HL-60 (cell line): ENCODE measurements at places on chromosomes 6 and 20.
A peak's percentile ranks its signal among the peaks of the same experiment; 100 is the strongest.

GRCh38 chr6:2810092-2810671 lies 31.5 kb downstream of the SERPINB1 start:
- DNase-seq = no peak

DNA sequence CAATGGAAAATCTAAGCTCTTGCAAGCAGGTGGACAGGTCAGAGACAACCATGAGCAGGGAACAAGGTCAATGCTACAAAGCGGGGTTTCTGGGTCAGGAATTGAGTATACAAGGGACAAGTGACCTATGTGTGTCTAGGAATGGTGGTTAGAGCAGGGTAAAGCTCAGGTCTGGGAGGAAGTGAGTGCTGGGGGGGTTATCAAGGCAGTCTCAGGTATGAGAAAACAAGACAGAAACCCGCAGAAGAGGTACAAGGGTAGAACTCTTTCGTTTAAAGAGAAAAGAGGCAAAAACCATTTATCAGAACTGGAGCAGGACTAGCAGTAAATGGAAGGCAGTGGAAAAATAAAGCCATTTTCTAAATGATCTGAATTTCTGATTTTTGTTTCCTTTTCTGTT lies 298.4 kb downstream of the ALDH8A1 start:
- no peak for DNase-seq

DNA sequence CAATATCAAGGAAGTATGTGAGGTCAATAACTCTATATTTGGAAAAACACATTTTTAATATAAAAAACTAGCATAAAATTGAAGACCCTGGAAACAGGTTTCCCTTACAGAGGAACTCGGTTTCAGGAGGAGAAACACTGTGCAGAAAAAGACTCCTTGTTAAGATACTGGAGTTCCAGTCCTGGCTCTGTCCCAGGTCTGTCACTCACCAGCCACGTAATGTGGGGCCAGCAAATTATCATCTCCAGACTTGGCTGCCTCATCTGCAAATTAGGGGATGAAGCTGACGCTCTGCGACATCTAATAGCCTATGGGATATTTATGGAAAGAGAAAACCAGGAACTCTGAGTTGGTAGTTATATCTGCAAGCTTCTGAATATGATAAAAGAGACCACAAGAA lies 702.7 kb downstream of the EPHA7 start:
- no peak for DNase-seq

GRCh38 chr6:139395891-139396301 lies 21.4 kb upstream of the CITED2 start:
- DNase-seq = no peak

- DNase-seq = no peak
These were observed 1.5 kb upstream of the TUBB2B start for GRCh38 chr6:3228771-3229565.

DNA sequence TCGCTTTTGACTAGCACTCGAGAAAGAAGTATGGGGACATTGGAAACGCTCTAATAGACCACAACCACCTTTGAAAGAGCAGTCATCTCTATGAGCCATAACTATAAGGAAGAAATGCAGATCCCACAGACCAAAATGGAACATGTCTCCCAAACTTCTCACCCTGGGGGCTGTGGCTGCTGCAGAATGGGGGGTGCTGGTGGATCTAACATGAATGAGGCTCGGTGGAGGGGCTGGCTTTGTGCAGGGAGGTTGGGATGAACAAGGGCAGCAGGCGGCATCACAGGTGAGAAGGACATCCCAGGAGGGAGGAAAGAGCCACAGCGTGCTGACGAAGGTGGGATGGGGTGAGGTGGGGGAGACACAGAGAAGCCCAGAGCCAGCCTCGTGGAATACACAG lies 10.5 kb upstream of the CCR6 start:
- DNase-seq = no peak

GRCh38 chr6:71727632-71728294 lies 158.6 kb upstream of the RIMS1 start:
- DNase-seq = peak; percentile 24

GRCh38 chr6:16973545-16974386 lies 128.1 kb upstream of the STMND1 start:
- DNase-seq = peak; percentile 49

DNA sequence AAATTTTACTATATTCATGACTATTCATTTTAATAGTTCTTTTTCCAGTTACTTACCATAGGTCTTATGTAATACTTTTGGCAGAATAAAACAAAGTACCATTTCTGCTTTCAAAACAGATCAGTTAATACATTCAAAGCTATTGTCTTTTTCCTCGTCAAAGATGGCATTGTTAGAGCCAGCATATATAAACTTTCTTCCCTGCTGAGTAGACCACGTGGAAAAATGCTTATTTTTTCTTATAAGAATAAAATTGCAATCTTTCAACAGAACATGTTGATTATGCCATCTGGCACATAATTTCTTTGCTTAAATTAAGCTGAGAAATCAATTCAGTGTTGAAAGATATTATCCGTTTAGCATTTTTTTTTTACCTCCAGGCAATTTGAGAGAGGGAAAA lies 34.9 kb upstream of the EXOC2 start:
- no peak for DNase-seq

DNA sequence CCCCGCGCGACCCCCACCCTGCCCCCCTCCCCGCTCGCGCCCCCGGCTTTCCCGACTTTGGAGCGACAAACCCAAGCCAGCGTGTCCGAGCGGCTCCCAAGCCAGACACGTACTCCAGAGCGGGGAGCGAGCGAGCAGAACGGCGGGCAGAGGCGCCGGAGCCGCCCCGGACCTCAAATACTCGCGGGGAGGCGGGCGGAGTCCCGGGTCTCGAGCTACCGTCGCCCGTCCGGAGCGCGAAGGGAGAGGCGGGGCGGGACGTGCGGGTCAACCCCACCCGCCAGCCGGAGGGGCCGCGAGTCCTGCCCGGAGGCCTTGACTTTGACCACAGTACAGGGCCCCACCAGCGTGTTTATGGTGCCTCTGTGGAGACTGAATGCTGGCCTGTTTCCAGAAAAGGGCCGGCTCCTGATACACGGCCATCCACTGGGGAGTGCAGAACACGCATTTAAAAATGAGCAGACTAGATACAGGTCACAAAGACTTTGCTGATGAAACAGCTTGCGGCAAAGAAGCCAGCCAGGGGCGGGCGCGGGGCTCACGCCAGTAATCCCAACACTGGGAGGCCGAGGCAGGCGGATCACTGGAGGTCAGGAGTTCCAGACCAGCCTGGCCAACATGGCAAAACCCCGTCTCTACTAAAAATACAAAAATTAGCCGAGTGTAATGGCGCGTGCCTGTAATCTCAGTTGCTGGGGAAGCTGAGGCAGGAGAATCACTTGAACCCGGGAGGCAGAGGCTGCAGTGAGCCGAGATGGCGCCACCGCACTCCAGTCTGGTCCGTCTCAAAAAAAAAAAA lies at the start of gene SERPINB6:
SERPINB6 (minus strand) TSS at position 148 of the 799 bp plus-strand sequence. CDS start 12,235 bp downstream, outside the sequence.
- DNase-seq = peak; percentile 74

- no peak for DNase-seq
These were observed 22.2 kb upstream of the TXLNB start for GRCh38 chr6:139313784-139314545.

- no peak for DNase-seq
These were observed 81.8 kb upstream of the DST start for GRCh38 chr6:56724455-56724854.

GRCh38 chr6:115456848-115457247 lies 603.8 kb downstream of the FRK start:
- DNase-seq = no peak

GRCh38 chr6:72984981-72985665 lies 240.2 kb downstream of the KHDC1L start:
- no peak for DNase-seq

GRCh38 chr6:87136963-87137362 lies 18.4 kb upstream of the ZNF292 start:
- no peak for DNase-seq

DNA sequence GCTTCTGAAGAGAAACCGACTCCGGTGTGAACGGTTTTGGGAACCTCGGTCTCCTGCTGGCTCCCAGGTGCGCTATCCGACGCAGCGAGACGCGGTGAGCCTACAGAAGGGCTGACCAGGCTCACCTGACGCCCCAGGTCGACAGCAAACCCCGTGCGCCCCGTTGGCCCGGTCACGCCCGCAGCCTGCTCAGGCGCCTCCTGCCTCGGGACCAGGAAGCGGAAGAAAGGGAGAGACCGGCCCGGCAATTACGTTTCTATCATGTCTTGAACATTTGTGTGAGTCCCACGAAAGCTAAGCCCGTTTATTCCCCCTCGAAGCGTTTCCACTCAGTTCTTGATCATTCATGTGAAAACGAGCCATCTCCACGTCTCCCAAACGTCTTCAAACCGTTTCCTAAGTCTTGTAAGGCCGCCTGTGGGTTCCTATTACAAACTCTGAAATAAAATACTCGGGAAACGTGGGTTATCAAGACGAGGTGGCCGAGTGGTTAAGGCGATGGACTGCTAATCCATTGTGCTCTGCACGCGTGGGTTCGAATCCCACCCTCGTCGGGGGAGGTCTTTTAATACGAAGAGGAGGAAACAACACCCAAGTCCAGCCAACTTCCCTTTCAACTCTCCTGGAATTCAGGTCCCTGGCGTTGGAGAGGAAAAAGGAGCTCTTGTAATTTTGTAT lies 150.5 kb upstream of the PRSS16 start:
- no peak for DNase-seq

GRCh38 chr6:72758901-72759300 lies 137.0 kb downstream of the KCNQ5 start:
- DNase-seq = no peak

GRCh38 chr6:118930680-118931079 lies 4.3 kb downstream of the MCM9 start:
- no peak for DNase-seq

DNA sequence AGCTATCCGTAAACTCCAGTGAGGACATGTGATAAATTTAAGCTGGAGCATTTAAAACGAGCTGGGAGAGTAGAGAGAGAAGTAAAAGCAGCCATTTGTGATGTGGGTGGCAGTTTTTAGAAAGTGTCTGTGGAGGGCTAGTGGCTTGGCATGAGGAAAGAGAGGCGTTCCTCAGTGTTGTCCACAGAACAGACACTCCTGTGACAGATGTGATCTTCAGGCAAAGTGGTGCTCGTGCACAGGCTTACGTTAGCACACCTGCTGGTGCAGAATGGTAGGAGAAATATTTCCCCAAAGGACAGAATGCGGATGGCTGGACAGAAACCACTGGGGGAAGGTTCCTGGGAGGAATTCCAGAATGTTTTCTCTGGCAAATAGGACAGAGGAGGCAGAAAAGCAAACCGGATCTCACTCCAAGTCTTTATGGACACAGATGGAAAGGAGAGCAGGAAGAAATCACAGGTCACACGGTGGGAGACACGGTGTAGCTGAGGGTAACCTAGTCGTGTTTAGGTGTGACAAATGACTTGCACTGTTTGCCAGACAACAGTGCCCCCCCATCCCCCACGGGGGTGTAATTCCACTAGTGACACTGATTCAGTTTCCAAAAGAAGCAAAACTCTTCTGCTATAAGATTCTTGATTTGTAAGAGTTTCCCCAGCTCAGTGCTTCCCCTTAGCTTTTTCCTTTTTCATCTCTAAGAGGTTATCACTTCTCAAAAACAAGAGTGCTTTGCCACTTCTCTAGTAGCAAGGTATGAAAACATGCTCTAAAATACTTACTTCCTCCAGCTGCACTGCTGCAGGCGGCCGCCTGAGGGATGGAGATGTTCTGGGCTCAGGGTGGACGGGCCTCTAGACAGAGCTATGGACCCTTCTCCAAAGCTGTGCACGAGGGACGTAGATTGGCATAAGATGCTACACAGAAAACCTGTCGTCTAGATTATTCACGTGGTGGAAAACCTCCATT lies 293.2 kb downstream of the QKI start:
- no peak for DNase-seq

DNA sequence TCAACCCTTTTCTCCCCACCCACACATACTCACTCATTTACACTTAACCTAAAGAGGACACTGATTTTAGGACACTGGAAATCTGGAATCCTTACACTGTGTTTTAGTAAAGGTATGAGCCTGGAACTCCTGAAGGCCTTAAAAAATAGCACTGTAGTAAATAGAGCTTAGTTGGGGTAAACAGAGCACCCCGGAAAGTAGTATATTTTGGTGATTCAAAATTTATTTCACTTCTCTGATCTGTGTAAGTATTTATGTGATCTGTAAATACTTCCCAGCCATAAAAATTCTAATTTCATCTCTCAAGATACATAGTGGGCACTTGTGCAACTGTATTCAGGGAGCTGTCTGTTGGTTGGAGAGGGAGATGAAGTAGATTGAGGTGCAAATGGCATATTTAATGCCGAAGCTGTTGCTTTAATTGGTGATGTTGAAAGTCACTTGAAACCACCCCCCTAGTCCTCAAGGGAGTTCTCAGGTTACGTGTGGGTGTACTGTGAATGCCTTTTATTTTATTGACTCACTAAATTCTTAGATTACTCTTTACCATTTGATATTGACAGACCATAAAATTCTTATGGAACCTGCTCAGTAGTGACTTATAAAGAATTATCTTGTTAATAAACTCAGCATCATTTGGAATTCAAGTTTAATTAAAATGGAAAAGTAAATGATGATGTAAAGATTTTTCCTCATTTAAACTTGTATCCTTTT lies 154.9 kb downstream of the SOX4 start:
- no peak for DNase-seq

GRCh38 chr6:22249711-22250350 lies 47.0 kb downstream of the PRL start:
- DNase-seq = no peak

GRCh38 chr6:142013287-142013686 lies 119.4 kb upstream of the GJE1 start:
- no peak for DNase-seq

DNA sequence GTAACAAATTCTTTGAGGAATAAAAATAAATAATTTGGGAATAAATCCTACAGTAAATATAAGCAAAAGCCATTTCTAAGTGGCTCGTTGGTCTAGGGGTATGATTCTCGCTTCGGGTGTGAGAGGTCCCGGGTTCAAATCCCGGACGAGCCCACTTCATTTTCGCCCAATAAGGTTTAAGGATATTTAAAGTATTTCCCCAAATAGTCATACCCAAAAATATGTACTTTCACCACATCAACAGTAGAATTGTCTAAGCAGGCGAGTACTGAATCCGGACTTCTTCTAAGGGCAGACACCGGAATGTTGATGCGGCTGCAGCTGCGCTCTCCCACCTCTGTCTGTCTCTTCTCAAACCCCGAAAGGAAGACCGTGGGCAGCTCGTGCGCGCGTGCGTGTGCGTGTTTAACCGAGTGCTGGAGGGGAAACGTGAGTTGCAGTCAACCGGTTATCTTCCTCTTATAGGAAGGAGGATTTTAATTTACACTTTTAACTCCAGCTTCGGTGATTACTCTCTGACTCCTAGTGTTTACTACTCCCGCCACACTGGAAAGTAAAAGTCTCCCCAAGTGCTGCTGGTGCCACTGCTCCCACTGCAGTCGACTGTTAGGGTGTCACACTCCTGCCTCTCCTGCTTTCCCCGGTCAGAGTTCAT lies 155.7 kb upstream of the PRSS16 start:
- DNase-seq = peak; percentile 77

GRCh38 chr6:18207438-18207837 lies 52.2 kb downstream of the KDM1B start:
- no peak for DNase-seq

DNA sequence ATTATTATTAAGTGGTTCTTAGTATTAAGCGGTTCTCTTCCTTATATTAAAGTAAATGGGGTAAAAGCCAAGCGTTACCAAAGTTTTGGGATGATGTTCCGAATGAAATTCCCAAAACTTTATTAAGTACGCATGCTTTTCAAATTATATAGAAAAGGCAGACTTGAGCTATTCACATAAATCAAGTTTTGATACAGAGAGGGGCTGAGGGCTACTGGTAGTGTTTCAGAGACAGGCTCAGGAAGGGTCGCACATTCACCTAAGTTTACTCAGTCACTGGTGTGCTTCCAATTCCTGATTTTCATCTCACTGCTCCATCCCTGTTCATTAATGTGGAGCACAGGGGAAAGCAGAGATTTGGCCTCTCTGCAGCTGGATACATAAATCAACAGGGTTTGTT lies 652.2 kb downstream of the QKI start:
- DNase-seq = no peak

GRCh38 chr20:6381887-6382286 lies 259.1 kb upstream of the FERMT1 start:
- DNase-seq = no peak
